ENCODE measurements at places on chromosomes 11 and 22.

GRCh38 chr11:93444617-93445073, 98.5 kb downstream of the SMCO4 start:
- DNase-seq = peak; percentile 90

DNA sequence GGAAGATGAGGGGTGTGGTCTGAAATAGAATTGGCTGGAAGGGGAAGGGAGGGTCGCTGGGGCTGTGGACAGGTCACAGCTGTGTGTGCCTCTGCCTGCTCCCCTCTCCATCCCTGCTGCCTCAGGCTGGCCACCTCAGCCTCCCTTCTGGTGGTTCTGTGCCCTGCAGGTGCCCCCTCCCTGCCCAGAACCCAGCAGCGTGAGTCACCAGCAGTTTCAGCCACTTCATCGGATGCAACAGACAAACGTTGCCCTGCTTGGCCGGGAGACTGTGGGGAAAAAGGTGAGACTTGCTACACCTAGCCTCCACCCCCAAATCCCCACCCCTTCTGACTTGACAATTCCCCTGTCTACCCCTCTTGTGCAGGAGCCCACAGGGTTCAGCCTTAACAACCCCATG, 21.8 kb upstream of the LRRC10B start:
- DNase-seq = no peak

- DNase-seq = no peak
Measured at GRCh38 chr11:21144531-21144930, 475.1 kb downstream of the NELL1 start.

- DNase-seq = no peak
Measured at GRCh38 chr11:78941226-78941851, 366.7 kb upstream of the NARS2 start.

DNA sequence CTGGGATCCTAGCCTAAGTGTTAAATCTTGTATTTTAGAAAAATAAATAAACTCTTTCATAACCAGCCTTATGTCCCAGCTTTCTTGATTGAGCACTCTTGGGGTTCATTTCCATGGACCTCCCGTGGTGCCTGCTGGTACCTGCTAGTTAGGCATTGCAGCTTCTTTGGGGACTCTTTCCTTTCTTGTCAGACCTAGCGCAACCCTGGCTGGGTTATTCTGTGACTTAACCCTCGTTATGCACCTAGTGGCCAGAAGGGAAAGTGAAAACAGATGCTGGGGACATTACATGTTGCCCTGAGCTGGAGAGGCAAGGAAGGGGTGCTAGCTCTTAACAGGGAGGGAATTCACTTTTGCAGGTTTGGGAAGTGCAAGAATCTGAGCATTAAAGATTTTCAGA, 46.8 kb downstream of the APIP start:
- no peak for DNase-seq

Data from fibroblast of lung (primary cell).